ENCODE measurements at places on chromosomes 1 and 21.
A peak's percentile ranks its signal among the peaks of the same experiment; 100 is the strongest.

GRCh38 chr1:39539252-39539790 is 37.3 kb downstream of the PABPC4 start:
- DNase-seq, result peak; percentile 68

- no peak for DNase-seq
Measured at GRCh38 chr21:38837806-38838461, 32.2 kb downstream of the ETS2 start.

- DNase-seq, result peak; percentile 69
Measured at GRCh38 chr1:41812051-41812450, 106.7 kb downstream of the HIVEP3 start.

- no peak for DNase-seq
Measured at GRCh38 chr1:106680776-106681344, 375.6 kb upstream of the PRMT6 start.

DNA sequence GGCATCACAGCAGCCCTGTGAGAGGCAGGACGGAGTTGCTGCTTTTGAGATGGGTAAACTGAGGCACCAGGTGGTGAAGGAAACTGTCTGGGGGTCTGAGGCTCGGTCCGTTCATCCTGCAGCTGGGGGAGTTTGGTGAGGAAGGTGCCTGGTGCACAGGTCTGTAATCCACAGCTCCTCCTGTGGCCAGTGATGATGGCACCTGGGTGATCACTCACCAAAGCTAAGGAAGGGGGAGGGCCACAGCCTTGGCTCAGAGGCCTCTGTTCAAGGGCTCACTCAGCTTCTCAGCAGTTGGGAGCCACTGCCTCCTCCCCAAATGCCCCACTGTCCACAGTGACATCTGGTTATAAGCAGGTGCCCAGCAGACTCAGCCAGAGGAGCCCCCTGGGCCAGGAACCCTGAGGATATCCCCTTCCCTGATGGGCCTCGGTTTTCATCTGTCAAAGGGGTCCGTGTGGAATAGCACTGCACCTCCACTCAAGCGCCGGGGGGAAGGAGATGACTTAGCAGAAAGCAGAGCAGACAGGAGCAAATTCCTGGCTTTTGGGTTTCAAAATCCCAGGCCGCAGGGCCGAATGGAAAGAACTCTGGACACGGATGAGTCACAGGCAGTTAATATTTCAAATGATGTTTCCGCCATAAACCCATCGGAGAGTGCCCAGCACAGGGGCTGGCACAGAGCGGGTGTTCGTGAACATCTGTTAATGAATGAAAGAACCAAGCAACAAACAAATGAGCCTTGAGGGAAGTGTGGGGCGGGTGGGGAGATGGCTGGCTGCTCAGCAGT is 82.8 kb downstream of the DMRTB1 start:
- peak; percentile 90 for DNase-seq

DNA sequence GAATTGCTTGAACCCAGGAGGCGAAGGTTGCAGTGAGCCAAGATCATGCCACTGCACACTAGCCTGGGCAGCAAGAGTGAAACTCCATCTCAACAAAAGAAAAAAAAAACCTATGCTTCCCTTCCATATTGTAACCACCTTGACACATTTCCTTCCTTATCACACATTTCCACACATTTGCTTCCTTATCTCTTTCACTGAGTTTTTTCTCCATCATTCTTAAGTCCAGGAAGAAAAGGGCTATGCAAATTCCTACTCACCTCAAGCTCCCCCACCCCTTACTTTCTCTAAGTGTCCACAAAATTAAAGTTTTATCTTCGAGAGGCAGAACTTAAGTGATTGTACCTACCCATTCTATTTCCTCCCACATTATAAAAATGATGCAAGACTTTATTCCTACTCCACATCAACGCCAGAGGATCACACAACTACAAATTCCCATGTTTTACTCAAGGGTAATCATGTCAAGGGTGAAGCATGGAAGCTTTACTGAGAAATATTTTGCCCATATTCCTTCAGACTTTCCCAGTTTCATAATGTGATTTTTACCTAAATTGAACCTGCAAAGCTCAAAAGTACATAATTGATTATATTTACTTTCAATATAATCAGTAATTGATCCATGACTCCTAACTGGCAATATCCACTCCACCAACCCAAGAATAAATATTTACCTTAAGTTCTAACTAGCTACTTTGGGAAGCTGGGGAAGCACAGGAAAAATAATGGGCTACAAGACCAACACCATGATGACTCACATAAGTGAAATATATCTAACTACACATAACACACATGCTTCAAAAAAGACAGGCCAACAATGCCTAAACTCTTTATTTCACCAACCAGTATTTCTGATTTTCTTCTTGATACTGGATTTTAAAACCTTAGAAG is 9.3 kb downstream of the WDR77 start:
- DNase-seq, result no peak

GRCh38 chr21:42763581-42764442 is 110.4 kb downstream of the PDE9A start:
- no peak for DNase-seq

GRCh38 chr1:116842654-116843053 is 67.1 kb upstream of the PTGFRN start:
- no peak for DNase-seq

DNA sequence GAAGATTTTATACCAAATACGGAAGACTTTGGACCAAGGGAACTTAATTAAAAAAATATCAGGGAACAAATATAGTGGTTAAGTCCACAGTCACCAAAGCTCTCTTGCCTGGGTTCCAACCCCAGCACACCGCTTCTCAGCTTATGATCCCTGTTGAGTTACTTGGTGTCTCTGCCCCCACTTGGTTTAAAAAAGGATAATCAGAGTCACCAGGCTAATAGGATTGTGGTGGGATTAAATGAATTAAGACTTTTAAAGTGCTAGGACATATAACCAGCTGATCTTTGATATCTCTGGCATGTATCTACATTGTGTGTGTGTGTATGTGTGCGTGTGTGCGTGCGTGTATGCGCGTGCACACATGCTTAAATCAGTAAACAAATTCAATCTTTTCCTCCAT is 474.7 kb upstream of the DAB1 start:
- DNase-seq, result no peak

DNA sequence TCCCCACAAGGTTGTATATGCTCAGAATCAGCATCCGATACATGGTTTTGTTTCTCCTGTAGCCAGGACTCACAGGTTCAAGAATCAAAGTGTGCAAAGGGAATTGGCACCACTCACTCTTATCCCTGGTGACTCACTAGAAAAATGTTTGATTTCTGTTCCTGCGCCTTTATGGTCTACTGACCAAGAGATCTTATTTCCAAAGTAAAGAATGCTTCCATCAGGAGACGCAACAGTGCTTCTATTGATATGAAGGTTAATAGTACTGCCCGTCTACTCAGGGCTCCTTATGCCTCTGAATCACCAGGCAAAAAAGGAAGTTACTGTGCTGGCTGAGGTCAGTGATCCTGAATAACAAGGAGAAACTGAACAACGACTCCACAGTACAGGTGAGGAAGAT is 1392.0 kb upstream of the PRMT6 start:
- no peak for DNase-seq

- DNase-seq, result no peak
Measured at GRCh38 chr1:209224886-209225285, 358.6 kb upstream of the CAMK1G start.

GRCh38 chr1:10328180-10328963 is 70.5 kb upstream of the PGD start:
- no peak for DNase-seq

DNA sequence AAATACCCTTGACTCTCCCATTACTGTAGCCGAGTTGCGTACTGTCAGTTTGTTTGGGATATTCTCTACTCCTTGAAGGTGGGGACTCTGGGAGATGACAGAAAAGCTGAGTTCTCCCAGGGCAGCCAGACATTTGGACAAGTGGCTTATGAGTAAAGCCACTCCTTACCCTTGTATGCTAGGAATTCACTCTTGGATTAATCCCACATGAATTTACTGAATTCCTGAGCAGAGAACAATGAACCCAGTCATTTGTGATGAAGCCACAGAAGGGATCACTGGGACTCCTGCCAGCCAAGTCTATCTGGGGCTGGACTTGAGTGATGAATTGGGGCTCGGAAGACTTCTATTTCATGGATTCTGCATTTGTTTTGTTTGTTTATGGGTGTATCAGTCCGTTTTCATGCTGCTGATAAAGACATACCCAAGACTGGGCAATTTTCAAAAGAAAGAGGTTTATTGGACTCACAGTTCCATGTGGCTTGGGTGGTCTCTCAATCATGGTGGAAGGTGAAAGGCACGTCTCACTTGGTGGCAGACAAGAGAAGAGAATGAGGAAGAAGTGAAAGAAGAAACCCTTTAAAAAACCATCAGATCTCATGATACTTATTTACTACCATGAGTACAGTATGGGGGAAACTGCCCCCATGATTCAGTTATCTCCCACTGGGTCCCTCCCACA is 25.1 kb downstream of the C1orf116 start:
- peak; percentile 96 for DNase-seq

DNA sequence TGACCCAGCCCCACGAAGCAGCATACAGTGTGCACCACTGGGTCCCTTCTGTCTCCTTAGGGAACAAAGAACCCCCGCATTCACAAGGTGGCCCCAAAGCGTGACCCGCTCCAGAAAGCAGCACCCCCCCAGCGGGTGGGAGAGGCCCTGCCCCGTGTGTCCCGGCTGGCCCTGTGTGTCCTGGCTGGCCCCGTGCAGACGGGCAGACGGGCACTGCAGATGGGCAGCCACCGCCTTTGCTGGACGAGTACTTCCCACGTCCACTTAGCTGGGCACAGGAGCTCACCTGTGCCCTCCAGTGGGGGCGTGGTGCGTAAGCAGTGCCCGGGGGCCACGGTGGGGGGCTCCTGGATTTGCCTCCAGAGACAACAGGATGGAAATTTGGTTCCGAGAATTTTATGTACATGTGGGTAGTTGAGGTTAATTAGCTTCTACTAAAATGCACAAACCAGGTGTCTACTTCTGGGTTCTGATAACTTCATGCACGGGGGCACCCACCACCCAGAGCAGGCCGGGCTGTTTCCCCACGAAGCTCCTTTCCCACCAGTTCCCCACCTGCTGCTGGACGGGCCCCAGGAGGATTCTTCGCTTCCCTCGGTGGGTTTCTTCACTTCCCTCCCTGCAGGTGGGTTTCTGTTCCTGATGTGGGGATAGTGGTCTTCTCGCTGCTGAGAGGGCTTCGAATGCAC is 33.2 kb upstream of the SLC19A1 start:
- DNase-seq, result no peak

- DNase-seq, result no peak
Measured at GRCh38 chr1:48040154-48040553, 43.0 kb upstream of the TRABD2B start.

GRCh38 chr1:115710859-115711624 is 57.5 kb downstream of the CASQ2 start:
- no peak for DNase-seq

GRCh38 chr1:30452925-30453324 is 270.5 kb downstream of the MATN1 start:
- DNase-seq, result no peak

DNA sequence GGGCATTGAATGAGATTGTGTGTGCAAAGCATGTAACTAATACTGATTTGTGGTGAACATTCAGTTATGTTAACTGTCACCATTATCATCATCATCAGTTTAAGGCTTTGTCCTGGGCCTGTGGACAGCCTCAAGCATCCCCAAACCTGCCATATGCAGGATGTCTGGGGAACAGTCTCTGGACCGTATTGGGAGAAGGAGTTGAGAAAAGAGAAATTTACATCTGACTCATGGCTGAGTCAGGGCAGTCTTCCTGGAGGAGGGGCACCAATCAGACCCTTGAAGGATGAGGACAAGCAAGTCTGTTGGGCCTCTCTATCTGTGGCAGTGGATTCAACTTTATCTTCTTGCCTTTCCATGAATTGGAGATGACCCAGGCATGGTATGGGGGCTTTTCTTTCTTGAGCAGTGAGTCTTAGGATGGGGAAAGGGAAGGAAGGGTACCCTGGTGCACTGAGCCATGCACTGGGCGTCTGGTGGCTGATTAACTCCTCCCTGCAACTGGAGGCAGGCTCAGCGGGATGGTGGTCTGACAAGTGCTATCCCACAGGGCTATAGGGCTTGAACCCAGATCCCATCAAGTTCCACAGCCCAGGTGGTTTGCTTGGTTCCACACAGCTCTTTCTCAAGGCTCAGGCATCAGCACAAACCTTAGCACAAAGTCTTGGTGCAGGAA is 2.9 kb downstream of the PADI3 start:
- peak; percentile 71 for DNase-seq

- peak; percentile 76 for DNase-seq
Measured at GRCh38 chr21:41953831-41954653, at the start of gene C2CD2. Gene C2CD2 (minus strand): TSS chr21:41954018. CDS start chr21:41953648, 370 bp downstream.

DNA sequence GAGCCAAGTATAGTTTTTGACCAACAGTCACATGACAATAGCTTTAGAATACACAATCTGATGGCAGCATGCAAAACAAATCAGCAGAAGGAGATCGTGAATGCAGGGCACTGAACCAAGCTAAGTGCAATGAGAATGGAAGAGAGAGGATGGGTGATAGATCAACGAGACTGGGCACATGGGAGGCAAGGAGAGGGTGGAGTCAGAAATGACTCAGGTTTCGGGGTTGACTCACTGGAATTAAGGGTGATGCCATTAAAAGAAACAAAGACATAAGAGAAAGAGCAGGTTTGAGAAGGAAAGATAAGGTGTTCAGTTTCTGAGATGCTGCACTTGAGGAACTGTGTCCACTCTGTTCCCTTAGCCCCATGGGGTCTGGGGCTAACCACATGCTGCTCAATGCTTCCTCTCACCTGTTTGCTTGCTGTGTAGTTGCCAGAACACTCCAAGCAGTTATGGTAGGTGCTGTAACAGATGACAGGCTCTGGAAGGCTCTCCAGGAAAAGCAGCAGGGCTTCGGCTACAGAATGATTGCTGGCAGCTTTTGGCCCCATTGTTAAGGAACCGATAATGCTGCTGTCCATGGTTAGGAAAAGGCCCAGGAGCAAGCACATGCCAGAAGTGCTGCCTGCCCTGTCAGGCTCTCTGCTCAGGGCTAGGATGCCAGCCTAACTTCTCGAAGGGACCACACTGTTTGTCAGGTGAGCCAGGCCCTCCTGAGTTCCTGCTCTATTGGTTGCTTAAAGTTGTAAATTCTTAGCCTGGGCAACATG is 6.1 kb upstream of the MTF1 start:
- peak; percentile 48 for DNase-seq

DNA sequence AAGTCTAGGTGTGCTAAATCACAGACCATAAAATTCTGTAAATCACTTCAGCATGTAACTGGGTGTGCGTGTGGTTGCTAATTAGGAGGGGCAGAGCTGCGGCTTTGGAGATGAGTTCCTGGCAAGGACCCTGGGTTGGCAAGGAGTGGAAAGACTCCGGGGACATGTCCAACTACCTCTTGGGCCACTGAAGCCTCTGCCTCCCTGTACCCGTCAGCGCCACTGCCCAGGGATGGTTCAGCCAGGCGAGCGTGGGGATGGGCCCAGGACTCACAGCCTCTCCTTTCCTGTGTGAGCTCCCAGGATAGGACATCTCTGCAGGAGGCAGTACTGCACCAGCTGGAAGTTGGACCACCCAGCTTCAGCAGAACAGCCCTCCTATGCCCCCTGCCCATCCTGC is 386.4 kb upstream of the VAMP3 start:
- no peak for DNase-seq

DNA sequence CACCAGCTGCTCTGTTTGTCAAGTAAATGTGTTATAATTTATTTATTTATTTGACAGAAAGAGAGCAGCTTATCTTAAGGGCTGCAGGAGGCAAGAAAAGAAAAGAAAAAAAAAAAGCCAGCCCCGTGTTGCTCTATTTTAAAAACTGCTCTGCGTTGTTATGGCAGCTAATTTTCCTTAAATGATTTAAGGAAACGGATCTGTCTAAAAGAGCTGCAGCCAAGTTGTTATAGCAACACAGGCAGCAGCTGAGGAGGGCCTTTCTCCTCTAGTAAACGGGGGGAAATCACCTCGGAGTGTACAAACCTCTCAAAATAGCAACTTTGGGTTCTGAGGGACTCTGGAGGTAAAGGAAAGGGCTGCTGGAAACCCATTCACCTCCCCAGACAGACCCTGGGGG is 149.2 kb downstream of the BEND5 start:
- DNase-seq, result no peak
